Kidney tubule cell (primary cell): ENCODE measurements at places on chromosomes 16 and 17.
A peak's percentile ranks its signal among the peaks of the same experiment; 100 is the strongest.

DNA sequence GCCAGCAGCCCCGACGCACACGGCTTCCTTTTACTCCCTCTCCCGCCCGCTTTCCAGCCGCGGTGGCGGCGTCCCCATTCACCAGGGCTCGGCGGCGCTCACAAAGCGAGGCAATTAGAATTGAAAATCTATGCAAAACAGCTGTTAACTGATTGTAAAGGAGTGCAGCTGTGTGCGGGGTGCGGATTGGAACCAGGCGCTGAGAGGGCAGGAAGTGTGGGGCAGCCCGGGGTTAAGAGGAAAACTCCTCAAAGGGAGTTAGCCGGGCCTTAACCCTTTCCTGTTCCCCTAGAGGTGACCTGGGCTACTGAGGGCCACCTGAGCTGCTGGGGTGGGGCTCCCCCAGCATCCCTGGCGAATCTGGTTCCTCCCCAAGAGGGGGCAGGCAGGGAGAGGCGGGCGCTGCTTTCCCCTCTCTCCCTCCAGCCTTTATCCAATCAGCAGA is 5.8 kb upstream of the GSE1 start:
- DNase-seq: no peak

- DNase-seq: no peak
These were observed 24.5 kb upstream of the SUPT4H1 start for GRCh38 chr17:58376472-58377000.

DNA sequence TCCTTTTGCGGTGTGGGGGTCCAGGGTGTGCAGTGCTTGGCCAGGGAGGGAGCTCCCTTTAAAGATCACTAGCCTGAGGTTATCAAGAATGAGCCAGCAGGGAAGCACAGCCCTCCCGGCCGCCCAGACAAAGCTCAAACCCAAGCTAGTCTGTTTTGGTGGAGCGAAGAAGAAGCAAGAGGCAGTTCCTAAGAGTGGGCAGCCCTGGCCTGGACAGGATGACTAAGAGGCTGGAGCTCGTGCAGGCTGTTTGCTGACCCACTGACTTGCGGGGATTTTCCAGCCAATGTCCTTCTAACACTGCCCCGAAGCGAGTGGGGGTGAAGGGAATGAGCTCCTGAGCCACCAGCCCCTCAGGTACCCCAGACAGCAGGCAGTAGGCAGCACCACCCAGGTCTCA is 134.4 kb downstream of the COPRS start:
- DNase-seq: no peak

DNA sequence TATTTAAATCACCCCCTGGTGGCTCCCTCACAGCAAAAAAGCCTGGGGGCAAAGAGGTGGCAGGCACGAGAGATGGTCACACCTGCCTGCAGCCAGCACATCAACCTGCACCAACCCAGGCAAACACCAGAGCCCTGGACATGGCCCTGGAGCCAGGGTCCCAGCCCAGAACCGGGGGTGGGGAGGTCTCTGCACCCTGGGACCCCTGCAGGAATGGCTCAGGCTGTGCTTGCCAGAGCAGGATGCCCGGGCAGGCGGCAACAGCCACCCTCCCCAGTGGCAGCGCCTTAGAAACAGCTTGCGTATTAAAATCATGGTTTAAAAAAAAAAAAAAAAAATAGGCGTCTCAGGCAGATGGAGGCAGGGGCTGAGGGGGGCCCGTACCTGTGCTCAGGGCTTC is 16.2 kb downstream of the MYBBP1A start:
- no peak for DNase-seq

DNA sequence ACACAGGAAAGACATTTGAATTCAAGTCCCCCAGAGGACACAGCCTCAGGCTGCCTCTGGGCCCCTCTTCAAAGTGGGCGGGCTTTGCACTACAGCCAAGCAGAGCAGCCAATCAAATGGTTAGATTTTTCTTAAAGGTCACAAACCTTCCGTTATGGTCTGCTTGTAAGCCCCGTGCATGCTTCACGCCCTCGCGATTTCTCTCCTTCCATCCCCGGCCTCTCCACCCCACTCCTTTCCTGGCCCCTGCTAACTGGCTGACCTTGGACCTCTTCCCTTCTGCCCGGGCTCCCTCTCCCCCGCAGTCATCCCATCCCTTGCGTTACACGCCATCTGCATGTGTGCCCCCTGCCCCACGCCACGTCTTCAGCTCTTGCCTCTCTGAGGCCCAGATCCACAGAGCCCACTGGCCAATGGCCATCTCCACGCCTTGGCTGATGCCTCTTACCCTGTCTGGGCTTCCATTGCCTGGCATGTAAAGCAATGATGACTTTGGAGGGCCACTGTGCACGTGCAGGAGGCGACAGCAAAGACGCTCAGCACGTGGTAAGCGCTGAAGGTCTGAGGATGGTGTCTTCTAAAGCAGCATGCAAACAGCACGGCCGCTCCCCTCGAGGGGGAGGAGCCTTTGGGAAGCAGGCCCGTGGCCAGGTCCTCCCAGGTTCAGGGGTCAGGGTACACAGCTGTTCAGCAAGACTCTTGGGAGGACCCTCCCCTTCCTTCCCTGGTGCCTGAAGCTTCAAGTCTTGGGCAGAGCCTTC is 86.8 kb downstream of the ZDHHC7 start:
- DNase-seq: no peak

GRCh38 chr17:17839791-17840707 is 3.3 kb upstream of the SREBF1 start:
- DNase-seq: peak; percentile 95

DNA sequence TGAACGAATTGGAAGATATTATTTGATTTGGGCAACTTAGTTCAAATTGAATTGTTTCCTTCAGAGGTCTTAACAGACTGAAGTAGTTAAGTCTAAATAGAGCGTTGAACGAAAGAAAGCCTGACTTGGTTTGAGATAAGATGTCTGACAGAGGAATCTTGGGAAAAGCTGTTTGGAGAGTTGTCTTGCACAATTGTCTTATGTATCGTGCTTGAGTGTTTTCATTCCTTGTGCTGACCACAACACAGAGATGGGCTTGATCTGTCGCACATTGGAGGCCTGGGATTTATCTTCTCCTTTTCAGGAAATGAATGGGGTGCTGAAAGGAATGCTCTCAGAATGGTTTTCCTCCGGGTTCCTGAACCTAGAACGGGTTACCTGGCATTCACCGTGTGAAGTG is 7.8 kb downstream of the MLYCD start:
- DNase-seq: no peak

DNA sequence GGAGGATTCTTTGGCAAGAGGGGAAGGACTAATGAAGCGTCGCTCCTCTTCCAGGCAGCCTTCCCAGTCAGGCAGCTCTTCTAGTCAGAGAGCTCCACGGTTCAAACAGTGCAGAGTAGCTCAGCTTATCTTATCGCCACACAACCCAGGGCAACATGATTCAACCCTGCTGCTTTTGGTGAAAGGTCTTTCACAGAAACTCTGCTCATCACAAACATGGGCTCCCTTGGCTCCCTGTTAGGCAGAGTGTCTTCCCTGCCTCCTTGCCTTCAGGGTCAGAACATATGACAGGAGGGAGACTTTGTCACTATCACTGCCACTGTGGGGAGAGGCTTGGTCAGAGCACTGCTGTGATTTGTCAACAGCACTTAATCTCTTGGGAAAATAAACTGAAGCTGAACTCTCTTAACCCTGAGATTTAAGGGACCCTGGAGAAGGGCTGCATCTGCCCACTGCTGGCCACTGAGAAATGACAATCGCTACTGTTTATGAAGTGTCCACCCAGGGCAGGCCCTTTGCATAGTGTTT is 6.9 kb upstream of the SLC13A2 start:
- DNase-seq: no peak

DNA sequence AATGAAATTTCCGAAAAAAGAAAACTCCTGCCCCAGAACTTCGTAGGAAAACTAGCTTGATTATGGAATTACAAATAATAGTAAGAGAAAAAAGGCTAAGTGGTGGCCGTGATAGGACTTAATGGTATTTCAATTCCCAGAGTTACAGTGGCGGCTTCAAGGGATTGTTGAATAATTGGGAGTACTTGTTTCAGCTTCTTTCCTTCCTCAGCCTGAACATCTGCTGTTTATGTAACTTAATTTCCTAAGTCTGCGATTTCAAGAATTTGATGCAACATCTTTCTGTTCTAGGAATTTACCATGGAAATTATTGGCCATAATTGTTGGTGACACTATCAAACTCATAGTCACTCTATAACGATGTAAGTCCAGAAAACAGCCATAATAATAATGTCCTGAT is 684 bp upstream of the APPBP2 start:
- DNase-seq: peak; percentile 12

DNA sequence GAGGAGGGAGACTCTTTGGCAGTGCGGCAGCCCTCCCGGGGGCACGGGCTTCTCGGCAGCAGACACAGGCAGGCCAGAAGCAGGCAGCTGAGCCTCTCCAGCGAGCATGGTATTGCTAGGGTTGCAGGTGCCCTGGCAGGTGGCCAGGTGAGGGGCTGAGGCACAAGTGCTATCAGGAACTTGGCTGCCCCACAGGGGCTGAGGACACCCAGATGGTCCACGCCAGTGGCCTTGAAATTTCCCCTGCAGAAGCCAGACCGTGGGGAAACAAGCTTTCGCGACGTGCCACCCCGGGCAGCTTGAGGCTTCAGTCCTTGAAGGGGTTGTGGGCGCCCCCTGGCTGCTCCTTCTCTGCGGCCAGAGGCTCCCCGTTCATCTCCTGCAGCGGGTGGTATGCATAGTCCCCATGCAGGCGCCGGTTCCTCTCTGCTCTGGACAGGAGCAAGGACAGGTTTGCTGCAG is 8.5 kb downstream of the NAGPA start:
- no peak for DNase-seq

GRCh38 chr16:10579965-10580882 is at the start of gene EMP2:
TSS of gene EMP2 (minus strand) at chr16:10580598. CDS start at chr16:10547617, 32,981 bp downstream.
- peak; percentile 61 for DNase-seq

DNA sequence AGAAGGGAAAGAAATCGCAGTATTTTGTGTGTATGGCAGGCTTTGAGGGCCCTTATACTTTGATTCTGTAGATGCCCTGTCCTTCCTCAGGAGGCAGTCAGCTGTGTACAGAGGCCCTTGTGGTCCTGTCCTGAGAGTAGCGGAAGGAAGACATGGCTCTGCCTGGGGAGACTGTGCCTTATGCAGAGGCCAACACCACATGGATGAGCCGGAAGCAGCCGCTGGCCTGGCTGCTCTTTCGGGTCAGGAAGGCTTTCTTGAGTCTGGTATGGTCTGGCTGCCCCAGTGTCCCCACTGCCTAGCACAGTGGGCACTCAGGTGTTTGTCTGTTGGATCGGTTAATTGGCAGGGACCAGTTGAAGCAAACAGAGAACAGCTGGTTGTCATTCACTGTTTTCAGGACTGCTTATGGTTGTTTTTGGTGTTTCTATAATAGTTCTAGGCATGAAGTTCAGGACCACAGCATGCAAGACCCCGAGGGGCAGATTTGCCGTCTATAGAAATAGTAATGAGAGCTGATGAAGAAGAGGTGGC is 12.4 kb downstream of the USP10 start:
- no peak for DNase-seq

DNA sequence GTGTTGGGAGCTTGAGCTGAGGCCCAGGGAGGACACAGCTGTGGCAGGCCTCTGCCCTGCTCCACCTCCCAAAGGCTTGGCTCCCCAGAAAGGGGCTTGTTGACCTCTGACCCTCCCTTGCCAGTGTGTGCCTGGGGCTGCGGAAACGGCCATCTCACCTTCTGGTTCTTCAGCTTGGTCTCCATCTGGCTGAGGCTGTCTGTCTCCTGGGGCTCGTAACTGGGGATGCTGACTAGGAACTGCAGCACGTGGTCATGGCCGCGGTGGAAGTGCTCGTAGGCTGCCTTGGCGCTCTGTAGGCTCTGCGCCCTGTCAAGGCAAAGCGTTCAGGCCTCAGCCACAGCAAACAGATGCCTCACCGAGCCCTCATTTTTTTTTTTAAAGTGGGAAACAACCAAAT is 42.7 kb downstream of the UBN1 start:
- no peak for DNase-seq

DNA sequence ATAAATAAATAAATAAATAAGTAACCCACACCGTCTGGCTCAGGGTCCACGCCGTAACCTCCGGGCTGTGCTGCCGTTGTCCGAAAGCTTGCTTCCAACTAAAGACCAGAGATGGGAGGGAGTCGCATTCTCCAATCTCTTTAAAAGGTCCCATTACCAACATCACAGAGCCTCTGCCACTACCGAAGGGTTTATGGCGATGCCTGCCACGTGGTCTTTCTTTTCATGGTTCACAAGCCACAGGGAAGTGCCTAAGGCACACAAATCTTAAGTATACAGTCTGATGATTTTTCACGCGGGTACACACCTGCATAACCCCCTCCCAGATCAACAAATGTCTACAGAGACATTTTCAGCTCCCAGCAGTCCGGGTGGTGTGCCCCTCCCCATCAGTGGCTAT is 1.4 kb downstream of the COTL1 start:
- peak; percentile 58 for DNase-seq

DNA sequence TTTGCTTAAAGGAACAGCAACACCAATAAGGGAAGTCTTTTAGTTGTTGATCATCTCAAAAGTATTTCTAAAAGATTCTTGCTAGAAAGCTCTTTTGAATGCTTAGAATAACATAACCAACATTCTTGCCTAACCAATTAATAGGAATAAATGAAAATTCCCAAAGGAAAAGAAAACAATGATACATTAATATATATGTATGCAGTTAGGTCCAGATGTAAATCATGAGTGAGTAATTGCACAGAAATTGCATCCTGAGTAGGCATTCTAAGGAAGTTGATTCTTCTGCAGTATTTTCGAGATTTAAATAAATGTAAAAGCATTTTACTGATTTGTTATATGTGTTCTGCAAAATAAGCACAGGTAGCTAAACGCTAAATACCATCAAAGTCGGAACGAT is 22.1 kb downstream of the COX10 start:
- no peak for DNase-seq

- peak; percentile 91 for DNase-seq
These were observed at the start of gene ITPRIPL2 for GRCh38 chr16:19113577-19114358. TSS of gene ITPRIPL2 (plus strand) at chr16:19113964. CDS start at chr16:19114462, 498 bp downstream.

DNA sequence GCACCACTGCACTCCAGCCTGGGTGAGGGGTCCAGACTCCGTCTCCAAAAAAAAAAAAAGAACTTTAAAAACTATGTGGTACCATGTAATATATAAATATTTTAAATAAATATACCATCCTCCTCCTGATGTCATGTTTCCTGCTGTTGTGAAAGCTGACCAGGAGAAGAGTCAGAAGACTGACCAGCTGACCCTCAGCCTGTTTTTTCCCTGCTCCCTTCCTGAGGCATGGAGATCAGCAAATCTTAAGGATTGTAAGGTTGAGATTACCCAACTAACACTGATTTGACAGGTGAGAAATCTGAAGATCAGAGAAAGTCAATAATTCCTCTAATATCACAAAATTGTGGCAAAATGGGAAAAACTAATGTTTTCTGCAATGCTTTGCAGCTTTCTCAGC is 18.1 kb downstream of the NCOR1 start:
- DNase-seq: no peak

GRCh38 chr17:50550661-50551432 is 3.9 kb downstream of the SPATA20 start:
- DNase-seq: peak; percentile 83

- peak; percentile 21 for DNase-seq
These were observed 115.2 kb upstream of the NETO2 start for GRCh38 chr16:47258874-47259461.

GRCh38 chr16:69804297-69804696 is 42.2 kb downstream of the WWP2 start:
- DNase-seq: no peak
